ENCODE measurements at places on chromosomes 12 and 14. TPM values are rescaled to one million over a fixed set of nuclear protein-coding genes. Genes with fewer than 3 reads are reported as not detected.

DNA sequence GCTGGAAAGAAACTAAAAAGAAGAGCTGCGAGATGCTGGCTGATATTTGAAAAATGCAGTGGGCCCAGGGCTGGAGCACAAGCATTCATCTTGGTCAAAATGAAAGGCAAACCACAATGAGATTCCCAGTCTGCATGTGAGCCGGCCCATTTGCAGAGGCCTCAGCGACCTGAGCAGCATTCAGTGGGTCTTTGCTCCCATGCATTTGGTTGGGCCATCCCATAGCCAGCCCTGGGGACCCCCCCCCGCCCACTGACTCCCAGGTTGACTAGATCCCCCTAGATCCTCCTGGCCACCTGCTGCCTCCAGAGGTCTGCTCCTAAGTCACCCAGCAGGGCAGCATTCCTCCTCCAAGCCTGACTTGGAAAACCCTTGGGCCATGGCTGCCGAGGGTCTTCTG is 59.8 kb downstream of the PRMT8 start:
- H3K4me1 ChIP-seq: no peaks in the 10 kb centered on the region
- H3K36me3 ChIP-seq: no peaks in the 10 kb centered on the region
- no peak overlapping the region for H3K4me3 ChIP-seq
- DNase-seq: no peak

Gene FGF6
- total RNA-seq: not detected

Gene IRAK3
- total RNA-seq: 0.39 TPM

Gene LHX5
- not detected for total RNA-seq

GRCh38 chr14:28138341-28138740 is 628.2 kb upstream of the FOXG1 start:
- H3K27ac ChIP-seq: no peak overlapping the region
- DNase-seq: no peak
- no peaks in the 10 kb centered on the region for H3K4me1 ChIP-seq
- no peaks in the 10 kb centered on the region for H3K36me3 ChIP-seq
- no peaks in the 10 kb centered on the region for H3K27me3 ChIP-seq
- H3K4me3 ChIP-seq: no peak overlapping the region

Gene CMKLR1
- 6.7 TPM for total RNA-seq

- H3K27ac ChIP-seq: no peak overlapping the region
- DNase-seq: no peak
- H3K27me3 ChIP-seq: no peaks in the 10 kb centered on the region
- H3K4me1 ChIP-seq: no peaks in the 10 kb centered on the region
- no peaks in the 10 kb centered on the region for H3K36me3 ChIP-seq
Measured at GRCh38 chr12:75738486-75738885, 227.1 kb upstream of the KRR1 start.

DNA sequence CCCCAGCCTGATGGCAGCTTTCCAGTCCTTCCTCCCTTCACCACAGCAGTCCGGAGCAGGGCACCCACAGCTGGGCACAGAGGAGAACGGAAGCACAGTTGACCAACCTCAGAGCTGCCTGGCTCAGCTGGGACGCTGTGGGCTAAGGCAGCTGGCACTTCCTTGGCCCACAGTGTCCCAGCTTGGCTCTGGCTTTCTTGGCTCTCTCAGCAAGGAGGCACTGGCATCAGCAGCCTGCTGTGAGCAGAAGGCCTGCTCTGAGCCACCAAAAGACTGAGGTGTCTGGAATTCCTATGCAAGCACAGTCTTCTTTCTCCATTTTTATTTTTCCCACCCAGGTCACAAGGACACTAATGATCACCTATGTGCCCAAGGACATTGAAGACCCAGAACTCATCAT is 32.6 kb downstream of the NGB start:
- H3K4me1 ChIP-seq: no peaks in the 10 kb centered on the region
- no peak for DNase-seq
- no peak overlapping the region for H3K27ac ChIP-seq
- no peak overlapping the region for H3K4me3 ChIP-seq
- H3K36me3 ChIP-seq: no peaks in the 10 kb centered on the region

Gene SALL2
- 5.8 TPM for total RNA-seq

DNA sequence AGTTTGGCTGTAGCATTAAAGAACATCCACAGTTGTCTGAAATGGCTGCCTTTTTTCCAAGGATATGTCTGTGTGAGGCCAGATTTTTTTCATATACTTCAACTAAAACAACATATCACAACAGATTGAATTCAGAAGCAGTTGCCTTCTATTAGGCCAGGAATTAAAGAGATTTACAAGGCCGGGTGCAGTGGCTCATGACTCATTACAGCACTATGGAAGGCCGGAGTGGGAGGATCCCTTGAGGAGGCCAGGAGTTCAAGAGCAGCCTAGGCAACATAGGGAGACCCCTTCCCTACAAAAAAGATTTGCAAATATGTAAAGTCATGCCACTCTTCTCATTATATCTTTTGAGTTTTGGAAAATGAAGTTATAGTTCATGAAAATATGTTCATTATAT is 108.6 kb downstream of the KTN1 start:
- no peaks in the 10 kb centered on the region for H3K4me1 ChIP-seq
- peaks cover 19% of the 10 kb centered on the region for H3K36me3 ChIP-seq
- H3K4me3 ChIP-seq: no peak overlapping the region
- H3K27me3 ChIP-seq: no peaks in the 10 kb centered on the region
- H3K27ac ChIP-seq: no peak overlapping the region

- DNase-seq: no peak
- peaks cover 4% of the 10 kb centered on the region for H3K36me3 ChIP-seq
- H3K27ac ChIP-seq: no peak overlapping the region
- H3K27me3 ChIP-seq: no peaks in the 10 kb centered on the region
- peaks cover 8% of the 10 kb centered on the region for H3K4me1 ChIP-seq
Measured at GRCh38 chr12:131901431-131902331, 7.3 kb downstream of the ULK1 start.

- no peaks in the 10 kb centered on the region for H3K36me3 ChIP-seq
- H3K27ac ChIP-seq: no peak overlapping the region
- H3K4me3 ChIP-seq: no peak overlapping the region
- no peaks in the 10 kb centered on the region for H3K27me3 ChIP-seq
- DNase-seq: no peak
Measured at GRCh38 chr12:129269756-129270495, 416.6 kb downstream of the GLT1D1 start.

- H3K27me3 ChIP-seq: no peaks in the 10 kb centered on the region
- peak overlapping the region; percentile 22 for H3K4me3 ChIP-seq
- H3K4me1 ChIP-seq: peaks cover 16% of the 10 kb centered on the region
Measured at GRCh38 chr14:93112891-93113677, 2.6 kb downstream of the ITPK1 start.

Gene SERPINA4
- total RNA-seq: not detected

Gene CCDC177
- total RNA-seq: not detected

Gene SERPINA12
- not detected for total RNA-seq

Gene OR4E2
- not detected for total RNA-seq

DNA sequence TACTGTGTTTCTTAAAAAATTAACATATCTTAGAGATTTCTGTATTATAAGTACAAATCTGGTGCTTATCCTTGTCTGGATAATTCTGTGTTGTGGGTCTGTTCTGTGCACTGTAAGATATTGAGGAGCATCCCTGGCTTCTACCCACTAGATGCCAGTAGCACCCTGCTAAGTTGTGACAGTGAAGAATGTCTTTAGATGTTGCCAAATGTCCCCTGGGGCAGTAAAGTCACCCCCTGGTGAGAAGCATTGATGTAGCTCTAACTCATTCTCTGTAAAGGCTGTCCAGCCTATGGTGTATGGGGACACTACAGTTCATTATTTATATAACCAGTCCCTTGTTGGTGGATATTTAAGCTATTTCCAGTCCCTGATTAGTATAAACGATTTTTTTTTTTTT is 31.4 kb downstream of the MAP1LC3B2 start:
- no peaks in the 10 kb centered on the region for H3K27me3 ChIP-seq
- peaks cover 11% of the 10 kb centered on the region for H3K4me1 ChIP-seq
- no peak overlapping the region for H3K27ac ChIP-seq
- no peaks in the 10 kb centered on the region for H3K36me3 ChIP-seq
- no peak overlapping the region for H3K4me3 ChIP-seq
- no peak for DNase-seq

DNA sequence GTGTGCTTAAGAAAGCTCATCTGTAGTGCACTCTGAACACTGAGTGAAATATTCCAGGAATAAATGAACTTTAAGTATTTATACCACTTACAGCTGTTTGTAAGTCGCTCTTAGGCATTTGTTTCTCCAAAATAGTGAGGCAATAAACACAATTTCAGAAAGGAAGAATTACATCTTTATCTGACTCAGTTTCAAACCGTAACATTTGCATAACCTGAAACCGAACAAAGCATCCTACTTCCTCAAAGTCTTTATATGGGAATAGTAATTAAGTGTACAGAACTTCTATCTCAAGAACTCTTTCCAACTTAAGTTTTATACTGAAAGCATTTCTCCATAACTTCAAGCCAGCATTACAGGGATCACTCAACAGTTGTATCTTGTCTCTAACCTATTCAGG is 58.4 kb downstream of the SOX5 start:
- H3K4me3 ChIP-seq: no peak overlapping the region
- H3K27ac ChIP-seq: no peak overlapping the region
- DNase-seq: no peak

DNA sequence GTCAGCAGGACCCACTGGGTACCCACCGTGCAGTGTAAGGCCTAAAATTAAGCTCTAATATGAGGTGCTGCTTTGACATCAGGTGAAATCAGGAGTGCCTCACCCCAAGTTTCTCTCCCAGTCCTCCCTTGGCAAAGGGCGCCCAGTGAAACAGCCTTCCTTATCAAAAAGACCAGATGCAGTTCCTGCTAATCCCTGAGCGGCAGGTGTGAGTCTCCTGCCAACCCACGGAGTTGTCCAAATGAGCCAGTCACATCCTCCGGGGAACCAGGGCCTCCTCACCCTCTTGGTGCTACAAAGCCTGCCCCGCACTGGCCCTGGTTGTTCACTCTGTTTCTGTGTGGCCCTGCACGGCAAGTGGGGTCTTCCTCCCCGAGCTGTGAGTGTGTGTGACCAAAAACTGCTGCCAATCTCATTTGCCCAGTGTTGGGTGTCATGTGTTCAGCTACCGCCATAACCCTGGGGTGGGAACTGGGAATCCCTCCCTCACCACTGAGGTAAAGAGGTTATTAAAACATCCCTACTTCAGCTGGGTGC is 20.2 kb upstream of the P2RX4 start:
- H3K36me3 ChIP-seq: peaks cover under 1% of the 10 kb centered on the region
- H3K27me3 ChIP-seq: no peaks in the 10 kb centered on the region
- H3K4me3 ChIP-seq: no peak overlapping the region
- H3K27ac ChIP-seq: no peak overlapping the region
- H3K4me1 ChIP-seq: no peaks in the 10 kb centered on the region

GRCh38 chr12:53378222-53378621 is 1.8 kb upstream of the SP1 start:
- H3K4me3 ChIP-seq: no peak overlapping the region
- H3K27ac ChIP-seq: peak overlapping the region; percentile 64
- H3K36me3 ChIP-seq: peaks cover 3% of the 10 kb centered on the region
- H3K4me1 ChIP-seq: peaks cover 38% of the 10 kb centered on the region

DNA sequence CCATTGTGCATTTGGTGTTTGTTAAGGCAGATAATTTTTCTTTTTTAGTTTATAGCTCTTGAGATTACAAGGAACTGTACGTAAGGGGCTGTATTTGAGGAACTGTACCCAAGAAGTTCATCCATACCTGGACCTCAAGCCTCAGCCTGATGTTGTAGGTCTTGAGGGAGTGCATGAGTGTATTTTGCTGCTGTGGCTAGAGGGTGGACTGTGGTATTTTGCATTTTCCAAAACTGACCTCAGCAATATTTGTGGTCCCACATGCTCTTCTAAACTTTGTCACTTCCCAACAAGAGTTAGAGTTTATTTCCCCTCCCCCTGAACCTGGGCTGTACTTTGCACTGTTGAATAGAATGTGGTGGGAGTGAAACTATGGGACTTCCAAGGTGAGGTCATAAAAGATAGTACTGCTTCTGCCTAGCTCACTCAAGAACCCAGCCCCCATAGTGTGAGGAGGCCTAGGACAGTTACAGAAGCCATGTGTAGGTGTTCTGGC is 42.2 kb upstream of the FBXO33 start:
- H3K4me1 ChIP-seq: no peaks in the 10 kb centered on the region
- no peak overlapping the region for H3K4me3 ChIP-seq
- no peak for DNase-seq
- H3K27ac ChIP-seq: no peak overlapping the region

GRCh38 chr12:120242275-120242799 is 23.2 kb downstream of the PXN start:
- H3K4me1 ChIP-seq: peaks cover 84% of the 10 kb centered on the region
- DNase-seq: no peak
- no peak overlapping the region for H3K27ac ChIP-seq
- no peaks in the 10 kb centered on the region for H3K27me3 ChIP-seq
- H3K4me3 ChIP-seq: no peak overlapping the region

Gene AMDHD1
- 0.40 TPM for total RNA-seq

GRCh38 chr12:103028881-103029639 is 71.6 kb downstream of the ASCL1 start:
- H3K36me3 ChIP-seq: no peaks in the 10 kb centered on the region
- no peaks in the 10 kb centered on the region for H3K27me3 ChIP-seq
- no peaks in the 10 kb centered on the region for H3K4me1 ChIP-seq
- no peak overlapping the region for H3K27ac ChIP-seq
- DNase-seq: no peak

Gene MIP
- not detected for total RNA-seq

Gene FOXM1
- 0.82 TPM for total RNA-seq

Gene INTS13
- total RNA-seq: 24.0 TPM

Gene NDRG2
- 28.0 TPM for total RNA-seq

Gene GALNT8
- 1.7 TPM for total RNA-seq

DNA sequence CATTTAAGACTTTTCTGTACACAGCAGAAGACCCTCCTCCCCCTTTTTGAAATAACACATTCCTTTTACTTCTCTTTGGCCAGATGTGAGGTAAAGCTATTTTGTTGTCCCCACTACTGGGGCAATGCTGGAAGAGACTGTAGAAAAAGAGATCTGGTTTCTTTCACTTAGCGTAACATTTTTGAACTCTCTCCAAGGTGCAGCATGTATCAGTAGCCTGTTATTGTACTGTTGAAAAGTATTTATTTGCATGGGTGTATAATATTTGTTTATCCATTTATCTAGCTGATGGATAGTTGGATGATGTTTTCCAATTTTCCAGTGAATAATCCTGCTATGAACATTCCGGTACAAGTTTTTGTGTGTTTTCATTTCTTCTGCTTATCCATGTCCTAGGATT is 335.2 kb downstream of the SOX5 start:
- no peak overlapping the region for H3K27ac ChIP-seq
- DNase-seq: no peak
- no peaks in the 10 kb centered on the region for H3K36me3 ChIP-seq
- H3K4me1 ChIP-seq: no peaks in the 10 kb centered on the region
- H3K27me3 ChIP-seq: no peaks in the 10 kb centered on the region

Gene APOLD1
- total RNA-seq: 4.7 TPM
